NCI-H1105 treated with DMSO at 0.1 percent for 48 hours (cell line): ENCODE measurements at places on chromosomes 7 and 10.

DNA sequence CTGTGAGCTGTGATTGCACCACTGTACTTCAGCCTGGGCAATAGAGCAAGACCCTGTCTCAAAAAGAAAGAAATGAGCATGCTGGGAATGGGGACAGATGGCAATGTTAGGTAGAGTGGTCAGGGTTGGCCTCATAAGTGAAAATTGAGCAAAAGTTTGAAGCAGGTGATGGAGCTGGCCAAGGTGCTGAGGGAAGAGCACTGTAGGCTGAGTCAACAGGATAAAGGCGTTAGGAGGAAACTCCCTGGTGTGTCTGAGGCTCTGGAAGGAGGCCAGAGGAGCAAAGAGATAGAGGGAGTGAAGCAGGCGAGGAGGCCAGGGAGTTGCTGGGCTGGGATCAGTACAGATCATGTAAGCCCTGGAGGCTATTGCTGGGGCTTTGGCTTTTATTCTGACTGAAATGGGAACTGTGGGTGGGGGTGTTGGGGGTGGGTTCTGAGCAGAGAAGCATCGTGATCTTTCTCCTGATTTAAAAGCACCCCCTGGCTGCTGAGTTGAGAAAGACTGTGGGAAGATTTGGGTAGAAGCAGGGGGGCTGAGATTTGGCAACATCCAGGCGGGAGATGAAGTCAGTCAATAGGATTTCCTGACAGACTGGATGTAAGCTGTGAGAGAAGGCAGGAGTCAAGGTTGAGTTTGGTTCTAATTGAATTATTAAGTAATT is 52.5 kb upstream of the VKORC1L1 start:
- DNase-seq: no peak

- no peak for DNase-seq
These were observed 200.5 kb downstream of the MDFIC start for GRCh38 chr7:115122388-115122787.

DNA sequence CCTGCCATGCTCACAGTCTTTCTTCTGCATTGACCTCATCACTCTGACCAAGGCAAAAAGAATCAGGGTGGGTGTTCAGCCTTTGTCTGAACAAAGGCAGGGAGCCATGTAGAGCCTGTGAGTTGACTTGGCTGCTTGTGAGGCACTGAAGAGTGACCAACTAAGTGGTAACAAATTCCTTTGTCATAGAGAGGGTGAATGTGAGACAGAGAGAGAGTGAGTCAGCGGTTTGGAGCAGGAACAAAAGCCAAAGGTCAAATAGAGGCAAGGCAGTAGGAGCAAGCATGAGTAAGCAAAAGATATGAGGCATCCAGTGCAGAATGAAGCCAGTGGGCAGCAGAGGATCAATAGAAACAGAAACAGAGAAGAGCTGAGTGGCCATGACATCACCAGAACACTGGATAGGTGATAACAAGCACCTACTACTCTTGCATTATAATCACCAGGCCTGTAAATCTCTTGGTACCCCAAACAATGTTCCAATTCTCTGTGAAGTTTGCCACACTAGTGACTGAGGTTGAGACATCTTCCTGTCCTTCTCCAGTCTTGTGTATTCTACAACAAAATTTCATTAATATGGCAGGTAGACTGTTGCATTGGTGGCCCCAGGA is 116.2 kb upstream of the LAMB4 start:
- no peak for DNase-seq

DNA sequence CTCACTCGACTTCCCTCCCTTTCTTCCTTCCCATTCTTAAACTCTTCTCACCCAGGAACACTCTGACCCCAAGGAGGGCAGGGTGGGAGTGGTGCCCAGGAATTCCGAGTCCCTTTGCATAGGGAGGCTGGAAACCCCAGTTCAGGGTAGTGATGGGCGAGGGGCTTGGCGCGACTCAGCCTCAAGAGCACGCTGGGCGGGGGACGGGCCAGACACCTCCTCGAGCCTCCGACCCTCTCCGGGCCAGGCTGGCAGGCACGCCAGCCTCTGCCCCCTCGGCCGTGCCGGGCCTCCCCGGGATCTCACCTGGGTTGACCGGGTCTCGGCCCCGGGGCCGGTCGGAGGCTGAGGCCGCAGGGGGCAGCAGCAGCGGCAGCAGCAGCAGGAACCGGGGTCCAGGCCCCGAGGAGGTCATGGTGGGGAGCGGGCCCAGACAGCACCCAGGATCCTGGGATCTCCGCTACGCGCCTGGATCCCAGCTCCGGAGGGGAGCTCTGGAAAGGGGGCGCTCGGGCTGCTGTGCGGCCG is 457 bp downstream of the PLOD3 start:
- DNase-seq: no peak

DNA sequence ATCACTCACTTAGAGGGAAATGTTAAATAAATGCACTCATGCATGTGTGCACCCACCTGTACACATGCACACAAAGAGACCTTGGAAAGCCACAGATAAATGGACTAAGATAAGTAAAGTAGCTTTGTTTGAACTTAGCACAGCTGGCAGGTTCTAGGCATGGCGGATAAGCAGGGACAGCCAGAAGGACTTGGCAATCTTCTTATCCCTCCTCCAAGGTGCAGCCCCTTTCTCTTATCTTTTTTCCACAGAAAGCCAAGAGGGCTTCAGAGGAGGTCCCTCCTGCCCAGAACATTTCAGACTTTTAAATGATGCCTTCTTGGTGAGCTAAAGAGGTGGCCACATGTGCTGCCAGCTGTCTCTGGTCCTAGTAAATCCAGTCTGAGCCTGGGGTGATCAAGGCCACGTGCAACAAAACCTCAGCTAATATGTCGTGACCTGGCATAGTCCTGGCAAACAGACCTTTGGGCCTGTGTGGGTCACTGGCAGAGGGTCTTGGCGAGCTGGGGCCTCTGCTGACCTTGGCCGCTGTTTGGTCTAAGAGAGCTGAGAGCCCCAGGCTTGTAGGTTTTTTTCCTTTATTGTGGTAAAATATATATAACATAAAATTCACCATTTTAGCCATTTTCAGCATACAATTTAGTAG is 43.2 kb upstream of the SLC35B4 start:
- no peak for DNase-seq
